ENCODE measurements at places on chromosomes 3 and 15.

GRCh38 chr3:115161866-115162265 lies 14.8 kb upstream of the ZBTB20 start:
- DNase-seq: no peak

- no peak for DNase-seq
These were observed 621.8 kb downstream of the ZIC1 start for GRCh38 chr3:148030975-148031374.

DNA sequence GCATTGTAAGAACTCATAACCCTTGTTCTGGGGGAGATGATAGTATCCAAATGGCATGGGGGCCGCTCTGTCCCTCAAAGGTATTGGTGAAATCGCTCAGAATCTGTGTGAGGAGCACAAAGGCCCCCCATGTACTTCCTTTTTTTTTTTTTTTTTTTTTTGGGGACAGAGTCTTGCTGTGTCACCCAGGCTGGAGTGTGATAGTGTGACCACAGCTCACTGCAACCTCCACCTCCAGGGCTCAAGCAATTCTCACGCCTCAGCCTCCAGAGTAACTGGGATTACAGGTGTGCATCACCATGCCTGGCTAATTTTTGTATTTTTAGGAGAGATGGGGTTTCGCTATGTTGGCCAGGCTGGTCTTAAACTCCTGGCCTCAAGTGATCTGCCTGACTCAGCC lies 37.0 kb downstream of the CMTM8 start:
- no peak for DNase-seq

- DNase-seq: no peak
These were observed 81.5 kb upstream of the KCNAB1 start for GRCh38 chr3:156038869-156039268.

- no peak for DNase-seq
These were observed 8.2 kb upstream of the DNAAF4 start for GRCh38 chr15:55515991-55516776.

DNA sequence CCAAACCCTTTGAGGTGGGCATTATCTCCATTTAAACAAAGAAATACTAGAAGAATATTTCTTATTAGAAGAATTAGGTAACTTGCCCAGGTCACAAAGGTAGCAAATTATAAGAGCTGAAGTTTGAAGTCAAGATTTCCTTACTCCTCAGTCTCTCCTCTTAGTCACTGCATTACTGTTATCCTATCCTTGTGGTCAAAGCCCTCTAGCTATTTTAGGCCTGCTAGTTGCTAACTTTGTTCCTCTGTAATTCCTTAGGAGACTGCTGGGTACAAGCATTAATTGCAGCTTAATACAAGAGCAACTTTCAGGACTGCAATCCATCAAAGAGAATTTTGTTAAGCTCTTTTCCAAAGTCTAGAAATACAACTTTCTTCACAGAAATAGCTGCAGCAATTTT lies 528.2 kb downstream of the ZIC1 start:
- DNase-seq: no peak

All from left renal pelvis (tissue), 4 donors.